ENCODE measurements at places on chromosomes 12 and 14.

DNA sequence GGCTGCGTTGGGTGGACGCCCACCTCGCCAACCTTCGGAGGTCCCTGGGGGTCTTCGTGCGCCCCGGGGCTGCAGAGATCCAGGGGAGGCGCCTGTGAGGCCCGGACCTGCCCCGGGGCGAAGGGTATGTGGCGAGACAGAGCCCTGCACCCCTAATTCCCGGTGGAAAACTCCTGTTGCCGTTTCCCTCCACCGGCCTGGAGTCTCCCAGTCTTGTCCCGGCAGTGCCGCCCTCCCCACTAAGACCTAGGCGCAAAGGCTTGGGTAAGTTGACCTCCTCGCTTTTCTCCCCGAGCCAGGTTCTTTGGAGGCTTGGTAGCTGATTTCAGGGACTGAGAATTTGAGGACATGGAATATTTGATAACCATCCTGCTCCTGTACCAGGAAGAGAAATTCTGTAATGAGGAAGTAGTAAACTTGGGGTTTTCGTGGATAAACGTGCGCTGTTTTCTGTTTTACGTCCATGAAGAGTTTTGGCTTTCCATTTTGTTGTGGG, 530 bp downstream of the APAF1 start:
- no peak for DNase-seq

GRCh38 chr12:53626702-53627169, 554 bp upstream of the ATF7 start:
- no peak for DNase-seq

- DNase-seq: no peak
Observed at GRCh38 chr12:72995616-72996015, 723.4 kb downstream of the TRHDE start.

- DNase-seq: no peak
Observed at GRCh38 chr12:62128175-62128975, 131.8 kb upstream of the USP15 start.

- DNase-seq: no peak
Observed at GRCh38 chr14:45038865-45039264, 45.1 kb upstream of the PRPF39 start.

- no peak for DNase-seq
Observed at GRCh38 chr12:54603872-54604271, 15.4 kb upstream of the PPP1R1A start.

GRCh38 chr12:92550254-92550653, 152.5 kb upstream of the PLEKHG7 start:
- DNase-seq: no peak

DNA sequence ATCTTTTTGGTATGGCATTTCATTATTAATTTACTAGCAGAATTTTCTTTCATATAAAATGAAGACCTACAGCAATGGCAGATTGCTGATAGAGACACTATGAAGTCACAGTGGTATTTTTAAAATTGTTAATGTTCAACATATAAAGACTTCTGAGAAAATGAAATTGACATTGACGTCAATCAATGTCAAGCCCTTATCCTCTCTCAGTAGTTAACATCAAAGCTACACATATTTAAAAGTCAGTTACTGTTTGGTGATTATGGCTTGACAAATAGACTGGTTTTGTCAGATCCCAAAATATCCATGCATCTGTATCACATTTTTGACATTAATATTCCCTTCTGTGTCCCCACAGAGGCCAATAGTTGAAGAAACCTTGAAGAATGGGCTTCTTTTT, 1069.1 kb upstream of the SEL1L start:
- no peak for DNase-seq

DNA sequence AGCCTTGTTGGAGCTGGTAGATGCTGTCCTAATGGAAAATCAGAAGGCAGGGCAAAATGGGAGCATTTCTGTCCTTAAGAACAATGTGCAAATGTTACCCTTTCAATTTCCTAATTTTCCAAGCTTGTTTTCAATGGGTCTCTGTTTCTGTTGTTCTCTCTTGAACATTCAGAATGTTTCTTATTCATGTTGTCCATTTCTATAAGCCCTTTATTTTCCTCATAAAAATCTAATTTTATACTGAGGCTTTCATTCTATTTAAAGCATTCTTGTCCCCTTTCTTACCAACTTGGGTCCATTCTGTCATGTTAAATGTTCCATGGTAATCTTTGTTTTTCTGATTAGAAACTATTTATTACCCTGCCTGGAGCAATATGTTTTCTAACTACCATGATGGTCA, 125.0 kb downstream of the PRIMA1 start:
- no peak for DNase-seq

GRCh38 chr12:14111230-14111865, 129.9 kb upstream of the GRIN2B start:
- DNase-seq: peak; percentile 4

GRCh38 chr12:5071496-5071895, 27.8 kb downstream of the KCNA5 start:
- no peak for DNase-seq

All from nephron progenitor cell (in vitro differentiated cells).